ENCODE measurements at places on chromosomes 13 and 19.
A peak's percentile ranks its signal among the peaks of the same experiment; 100 is the strongest.

GRCh38 chr19:18809149-18809868 is 18.2 kb upstream of the COMP start:
- no peak for DNase-seq

- DNase-seq = no peak
These were observed 21.5 kb downstream of the PIN1 start for GRCh38 chr19:9856609-9857008.

- peak; percentile 34 for DNase-seq
These were observed at the start of gene MARK4 for GRCh38 chr19:45250832-45251451. TSS of gene MARK4 (plus strand) at chr19:45251271. CDS start at chr19:45251589, 318 bp downstream.

DNA sequence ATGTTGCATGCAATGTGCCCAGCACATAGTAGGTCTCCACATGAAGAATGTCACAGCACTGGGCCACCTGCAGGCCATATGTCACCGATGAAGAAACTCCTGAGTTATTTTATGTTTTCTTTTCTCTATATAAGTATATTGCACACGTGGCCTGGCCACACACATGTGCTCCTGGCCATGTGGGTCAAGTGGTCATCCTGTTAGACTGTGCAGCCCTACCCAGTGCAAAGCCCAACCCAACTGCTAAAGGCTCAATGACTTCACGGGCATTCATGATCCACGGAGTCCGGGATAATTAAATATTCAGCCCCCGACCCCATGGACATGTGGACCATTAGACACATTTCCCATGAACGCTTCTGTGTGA is 163.2 kb downstream of the TEX29 start:
- DNase-seq = no peak

GRCh38 chr19:41960973-41961372 is 1.9 kb upstream of the RABAC1 start:
- DNase-seq = no peak

DNA sequence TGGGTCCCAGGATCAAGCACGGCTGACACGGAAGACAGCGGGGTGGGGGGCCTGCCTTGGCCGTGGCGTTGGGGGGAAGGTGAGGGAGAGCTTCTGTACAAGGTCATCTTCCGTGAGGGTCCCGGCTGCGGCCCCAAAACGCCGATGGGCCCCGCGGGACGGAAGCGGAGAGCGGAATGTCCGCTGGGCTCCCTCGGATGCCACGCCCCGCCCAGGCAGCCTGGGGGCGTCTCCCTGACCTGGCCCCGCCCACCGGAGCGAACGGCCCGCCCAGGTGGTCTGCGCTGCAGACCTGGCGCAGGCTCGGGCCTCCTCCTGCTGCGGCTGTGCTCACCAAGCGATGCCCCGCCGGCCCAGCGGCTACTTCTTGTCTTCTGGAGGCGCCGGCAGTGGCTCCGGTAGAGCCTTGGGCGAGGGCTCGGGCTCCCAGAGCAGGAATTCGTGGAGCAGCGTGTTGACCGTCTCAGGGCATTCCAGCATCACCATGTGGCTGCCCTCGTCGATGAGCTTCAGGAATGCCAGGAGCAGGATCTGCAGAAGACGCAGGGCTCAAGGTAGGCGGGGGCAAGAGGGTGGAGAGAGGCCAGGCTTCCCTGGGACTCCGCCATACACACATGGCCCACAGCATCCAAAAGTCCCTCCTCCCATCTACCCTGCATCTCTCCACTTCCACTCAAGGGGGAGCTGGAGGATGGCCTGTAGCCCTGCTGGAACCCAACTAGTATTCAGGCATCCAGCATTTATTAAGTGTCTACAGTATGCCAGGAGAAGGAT is 10.7 kb downstream of the ABHD8 start:
- no peak for DNase-seq

- DNase-seq = no peak
These were observed 533.0 kb downstream of the MYO16 start for GRCh38 chr13:109162248-109163036.

- no peak for DNase-seq
These were observed 1.8 kb upstream of the MED4 start for GRCh38 chr13:48096670-48097069.

- DNase-seq = no peak
These were observed 11.9 kb downstream of the PEAK3 start for GRCh38 chr19:2270157-2270422.

GRCh38 chr19:21617740-21618339 is 112.4 kb downstream of the ZNF429 start:
- DNase-seq = no peak

GRCh38 chr19:1470055-1470304 is 9.0 kb downstream of the C19orf25 start:
- DNase-seq = no peak

GRCh38 chr13:35448465-35448864 is 28.0 kb downstream of the MAB21L1 start:
- no peak for DNase-seq

Data from stimulated activated CD4-positive, alpha-beta T cell treated with anti-CD3 and anti-CD28 coated beads, Interleukin-1b, Interleukin-23, amount 100 ng/mL, for 24 hours (primary cell).